ENCODE measurements at places on chromosomes 4 and X. TPM values are rescaled to one million over a fixed set of nuclear protein-coding genes. Genes with fewer than 3 reads are reported as not detected.

Gene FHL1
- total RNA-seq = 147 TPM

Gene ARR3
- 2.9 TPM for total RNA-seq

Gene CXorf65
- total RNA-seq = not detected

GRCh38 chr4:173432430-173432829 lies 33.5 kb upstream of the SCRG1 start:
- no peak for DNase-seq

- peak; percentile 53 for DNase-seq
Measured at GRCh38 chr4:25552580-25553271, 102.9 kb upstream of the SLC34A2 start.

DNA sequence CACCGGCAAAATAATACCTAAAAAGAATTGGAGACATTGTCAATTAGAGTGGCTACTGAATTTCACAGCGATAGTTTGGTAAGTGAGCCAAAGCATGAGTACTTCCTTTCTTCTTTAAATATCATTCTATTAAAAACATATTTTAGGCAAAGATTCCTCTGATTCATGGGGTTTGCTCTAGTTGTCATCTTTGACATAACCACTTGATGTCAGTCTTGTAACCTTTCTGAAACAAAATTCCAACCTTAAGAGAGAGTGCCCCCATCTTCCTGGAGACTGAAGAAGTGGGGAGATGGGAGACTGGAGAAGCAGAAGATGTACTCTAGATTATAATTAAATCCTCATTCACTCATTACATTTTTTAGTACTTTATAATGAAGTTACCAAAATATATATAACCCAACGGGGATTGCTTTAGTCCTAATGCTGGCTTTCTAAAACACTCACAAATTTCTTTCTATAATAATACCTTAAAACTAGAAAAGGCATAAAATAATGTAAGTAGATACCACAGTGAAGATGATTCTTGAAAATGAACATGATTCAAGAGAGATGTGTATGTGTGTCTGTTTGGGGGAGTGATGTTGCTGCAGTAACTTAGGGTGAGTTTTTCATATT lies 96.4 kb downstream of the EMCN start:
- DNase-seq = no peak

GRCh38 chr4:107213880-107214279 lies 177.8 kb upstream of the DKK2 start:
- DNase-seq = no peak

DNA sequence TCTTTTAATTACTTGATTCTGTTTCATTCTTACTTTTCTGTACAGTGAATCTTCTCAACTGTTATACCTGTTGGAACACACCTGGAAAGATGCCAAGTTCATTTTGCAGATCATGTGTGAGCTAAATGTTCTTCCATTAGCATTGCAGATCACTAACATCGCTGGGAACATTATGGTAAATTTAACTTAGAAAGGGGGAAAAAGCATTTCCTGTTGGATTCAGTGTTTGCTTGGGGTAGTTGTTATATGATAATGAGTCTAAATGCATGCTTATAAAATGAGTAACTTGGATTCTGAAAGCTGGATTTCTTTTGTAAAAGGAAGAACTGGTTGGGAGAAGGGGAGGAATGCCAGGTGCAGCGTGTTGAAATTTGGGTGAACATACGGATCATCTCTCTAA lies 47.6 kb downstream of the POLA1 start:
- DNase-seq = no peak

- DNase-seq = no peak
Measured at GRCh38 chr4:97938141-97938540, 205.1 kb downstream of the STPG2 start.

DNA sequence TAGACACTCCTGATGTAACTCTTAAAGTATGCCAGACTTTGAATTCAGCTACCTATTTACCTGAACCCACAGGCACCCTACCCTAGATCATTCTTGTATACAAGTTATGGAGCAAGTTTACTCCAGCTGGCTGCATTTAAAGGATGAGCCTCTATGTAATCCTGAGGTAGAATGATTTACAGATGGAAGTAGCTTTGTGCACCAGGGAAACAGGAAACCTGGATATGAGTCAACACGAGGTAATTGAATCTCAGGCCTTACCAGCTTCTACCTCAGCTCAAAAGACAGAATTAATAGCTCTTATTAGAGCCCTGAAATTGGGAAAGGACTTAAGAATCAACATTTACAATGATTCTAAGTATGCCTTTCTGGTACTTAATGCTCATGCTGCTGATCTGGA lies 119.8 kb downstream of the AGTR2 start:
- DNase-seq = no peak

- no peak for DNase-seq
Measured at GRCh38 chr4:37442062-37442323, 197.4 kb downstream of the NWD2 start.

GRCh38 chr4:73788411-73788810 lies 48.0 kb downstream of the CXCL8 start:
- no peak for DNase-seq

DNA sequence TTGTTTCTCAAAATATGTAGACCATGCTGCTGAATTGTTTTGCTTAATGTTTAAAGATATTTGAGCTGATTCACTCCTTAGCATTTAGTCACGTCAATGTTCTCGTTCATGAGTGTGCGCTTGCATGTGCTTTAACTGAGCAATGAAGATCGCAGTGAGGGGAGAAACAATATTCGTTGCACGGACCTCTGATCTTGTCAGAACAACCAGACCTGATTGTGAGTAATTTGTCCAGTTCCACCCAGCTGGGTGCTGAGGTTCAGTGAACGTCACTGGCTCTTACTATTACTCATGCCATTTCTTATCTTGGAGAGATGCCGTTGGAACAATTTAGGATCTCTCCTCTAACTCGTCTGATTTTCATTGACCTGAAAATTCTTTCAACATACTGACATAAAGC lies 15.0 kb upstream of the PRKX start:
- no peak for DNase-seq

- no peak for DNase-seq
Measured at GRCh38 chrX:1453395-1453783, 680 bp upstream of the ASMTL start.

- no peak for DNase-seq
Measured at GRCh38 chrX:39431893-39432292, 630.6 kb downstream of the MID1IP1 start.

DNA sequence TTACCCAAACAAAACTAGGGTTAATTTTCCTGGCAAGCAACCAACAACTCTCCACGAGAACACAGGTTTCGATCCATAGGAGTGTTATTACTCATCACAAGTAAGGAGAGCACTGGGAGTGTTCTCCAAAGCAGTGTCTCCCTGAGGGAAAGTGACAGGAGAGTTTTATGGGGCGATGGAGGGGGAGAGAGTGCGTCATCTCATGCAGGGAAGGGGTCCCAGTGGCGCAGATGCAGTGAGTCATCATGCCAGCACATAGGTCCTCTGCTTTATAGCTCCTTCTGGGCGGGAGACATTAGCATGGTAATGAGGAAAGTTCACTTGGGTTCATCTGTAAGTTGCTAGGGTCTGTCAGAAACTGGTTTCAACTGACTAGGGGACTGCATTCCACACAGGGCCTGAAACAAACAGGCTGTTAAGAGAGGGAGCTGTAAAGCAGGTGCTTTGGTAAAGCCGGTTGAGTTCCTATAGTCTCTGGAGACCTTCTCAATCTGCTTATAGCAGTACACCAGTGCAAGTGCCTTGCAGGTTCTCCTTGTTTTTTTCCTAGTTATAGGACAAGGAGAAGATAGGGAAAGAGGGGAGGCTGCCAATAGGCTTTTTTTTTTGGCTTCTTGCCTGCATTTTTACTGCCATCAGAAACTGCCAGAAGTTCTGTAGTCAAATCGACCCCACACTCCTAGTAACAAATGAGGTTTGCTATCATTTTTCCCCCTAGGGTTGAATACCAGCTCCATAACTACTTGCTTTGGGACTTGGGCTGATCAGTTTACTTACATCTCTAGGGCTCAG lies 12.8 kb upstream of the BOD1L1 start:
- no peak for DNase-seq

DNA sequence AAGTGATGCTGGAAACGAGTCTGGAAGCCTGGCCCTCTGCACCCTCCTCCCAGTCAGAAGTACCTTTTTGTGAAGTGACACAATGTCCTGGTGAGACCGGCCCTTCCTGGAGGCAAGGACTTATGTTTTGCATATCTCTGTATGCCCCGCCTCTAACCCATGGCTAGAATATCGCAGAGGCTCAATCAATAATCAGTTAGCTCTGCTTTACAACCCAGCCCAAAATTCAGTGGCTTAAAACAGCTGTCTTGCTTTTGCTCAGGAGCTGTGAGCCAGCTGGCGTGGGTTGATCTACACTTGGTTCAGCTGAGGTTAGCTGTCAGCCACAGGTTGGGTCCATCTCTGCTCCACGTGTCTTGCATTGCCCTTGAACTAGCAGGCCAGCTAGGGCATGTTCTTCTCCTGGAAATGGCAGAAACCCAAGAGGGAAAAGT lies 98.8 kb upstream of the METTL14 start:
- no peak for DNase-seq

GRCh38 chr4:184471881-184472613 lies 2.3 kb downstream of the IRF2 start:
- peak; percentile 43 for DNase-seq

DNA sequence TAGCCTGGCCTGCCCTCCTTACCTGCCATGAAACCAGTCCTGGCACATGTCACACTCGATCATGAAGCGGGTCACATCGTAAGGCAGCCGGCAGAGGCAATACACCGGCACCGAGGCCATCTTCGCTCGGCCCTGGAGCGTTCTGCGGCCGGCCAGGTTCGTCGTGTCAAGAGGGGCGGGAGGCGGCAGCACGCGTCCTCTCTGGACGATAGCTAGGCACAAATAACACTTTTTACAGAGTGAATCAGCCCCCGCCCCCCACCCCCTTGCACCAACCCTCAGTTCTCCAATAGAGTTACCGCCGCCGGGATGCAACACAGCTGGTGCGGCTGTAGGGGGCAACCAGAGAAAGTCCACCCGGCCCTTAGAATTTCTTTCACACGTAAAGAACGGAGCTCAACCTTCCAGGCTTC lies 1.7 kb downstream of the PHF8 start:
- DNase-seq = peak; percentile 33

GRCh38 chr4:172680691-172681090 lies 487.9 kb upstream of the GALNT7 start:
- no peak for DNase-seq

DNA sequence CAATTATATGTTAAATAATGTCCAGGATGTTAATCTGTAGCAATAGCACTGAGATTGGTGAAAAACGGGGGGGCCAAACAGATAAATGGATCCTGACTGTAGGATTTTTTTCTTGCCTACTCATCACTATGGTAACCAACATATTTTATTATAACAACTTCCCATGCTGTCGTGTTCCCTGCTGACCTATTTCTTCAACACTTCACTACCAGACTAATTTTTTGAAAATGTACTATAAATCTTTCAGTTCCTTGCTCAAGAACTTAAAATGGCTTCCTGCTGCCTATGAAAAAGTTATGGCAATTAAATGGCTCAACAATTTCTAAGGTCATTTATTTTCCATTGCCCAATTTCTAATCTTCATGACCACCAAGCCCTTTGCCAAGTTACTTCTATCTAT lies 38.9 kb upstream of the CFAP47 start:
- no peak for DNase-seq

DNA sequence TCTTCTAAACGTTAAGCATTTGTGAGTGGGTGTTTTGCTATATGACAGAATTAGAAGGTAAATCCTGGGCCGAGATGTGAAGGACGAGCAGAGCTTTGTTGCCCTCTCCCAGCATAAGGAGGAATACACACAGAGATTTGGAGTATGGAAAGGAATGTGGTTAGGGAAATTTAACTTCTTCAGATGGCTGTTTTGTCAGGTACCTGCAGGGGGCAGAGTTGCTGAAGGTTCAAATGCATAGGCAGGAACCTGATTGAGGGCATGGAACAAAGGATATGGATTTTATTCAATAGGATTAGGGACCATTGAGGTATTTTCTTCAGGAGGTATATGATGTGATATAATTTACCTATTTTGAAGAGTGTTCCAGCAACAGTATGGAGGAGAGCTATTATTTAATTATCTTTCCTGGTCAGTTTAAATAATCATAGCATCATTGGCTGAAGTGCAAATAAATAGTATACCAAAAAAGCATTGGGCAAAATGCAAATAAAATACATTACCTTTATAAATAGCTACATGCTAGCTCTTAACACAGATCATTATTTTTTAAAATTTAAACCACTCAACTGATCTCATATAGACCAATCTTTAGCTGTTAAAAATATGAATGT lies 143.6 kb downstream of the SLIT2 start:
- DNase-seq = peak; percentile 44

DNA sequence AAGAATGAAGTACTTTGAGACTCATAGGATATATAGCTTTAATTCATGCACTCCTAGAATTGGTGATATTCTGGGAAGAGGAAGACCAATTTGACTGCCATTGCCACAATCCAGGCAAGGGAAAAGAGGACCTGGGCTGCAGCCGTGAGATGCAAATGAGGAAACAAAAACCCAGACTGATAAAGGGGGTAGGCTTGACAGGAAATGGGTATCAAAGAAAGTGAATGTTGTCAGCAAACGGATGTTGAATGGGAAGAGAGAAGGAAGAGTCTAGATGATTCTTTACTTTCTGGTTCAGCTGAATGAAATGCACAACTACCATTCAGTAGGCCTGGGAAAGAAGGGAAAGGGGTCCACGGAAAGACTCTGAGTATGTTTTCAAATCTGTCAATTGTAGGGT lies 17.1 kb upstream of the ARHGEF6 start:
- no peak for DNase-seq

DNA sequence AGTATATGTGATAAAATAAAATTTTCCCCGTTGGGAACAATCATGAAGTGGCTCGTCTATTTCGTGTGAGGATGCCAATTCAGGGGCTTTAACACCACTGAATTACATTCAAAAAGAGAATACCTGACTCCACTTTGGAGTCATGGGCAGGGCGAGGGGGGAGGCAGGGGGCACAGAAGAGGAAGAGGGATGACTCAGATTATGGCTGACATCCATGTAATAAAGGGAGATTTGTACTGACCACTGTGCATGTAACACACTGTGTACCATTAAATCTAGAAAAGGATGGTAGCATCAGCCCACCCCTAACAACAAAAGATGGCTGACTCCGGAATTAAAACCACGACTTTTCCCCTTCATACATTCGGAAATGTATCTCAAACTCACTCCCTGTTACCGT lies 1.3 kb downstream of the SLC9A7 start:
- no peak for DNase-seq

DNA sequence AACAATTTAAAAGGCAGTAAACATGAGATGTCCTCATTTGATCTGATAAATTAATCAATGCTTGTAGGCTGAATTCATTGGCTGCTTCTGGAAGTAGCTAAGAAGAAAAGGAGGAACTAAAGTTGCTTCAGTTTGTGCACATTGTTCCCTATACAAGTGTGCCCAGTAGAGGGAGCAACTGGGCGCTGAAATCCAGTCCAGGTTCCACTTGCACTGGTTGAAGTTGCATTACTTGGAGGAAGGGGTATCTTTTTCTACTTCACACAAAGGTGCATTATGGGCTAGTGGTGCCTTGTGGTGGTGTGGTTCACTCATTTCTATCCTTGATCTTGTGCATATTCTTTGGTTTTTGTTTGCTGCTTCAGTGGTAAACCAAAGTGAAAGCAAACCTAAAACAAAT lies 67.9 kb upstream of the SOX3 start:
- DNase-seq = peak; percentile 14
